Spinal cord (tissue), 10 donors: ENCODE measurements at places on chromosomes 1 and 21.

DNA sequence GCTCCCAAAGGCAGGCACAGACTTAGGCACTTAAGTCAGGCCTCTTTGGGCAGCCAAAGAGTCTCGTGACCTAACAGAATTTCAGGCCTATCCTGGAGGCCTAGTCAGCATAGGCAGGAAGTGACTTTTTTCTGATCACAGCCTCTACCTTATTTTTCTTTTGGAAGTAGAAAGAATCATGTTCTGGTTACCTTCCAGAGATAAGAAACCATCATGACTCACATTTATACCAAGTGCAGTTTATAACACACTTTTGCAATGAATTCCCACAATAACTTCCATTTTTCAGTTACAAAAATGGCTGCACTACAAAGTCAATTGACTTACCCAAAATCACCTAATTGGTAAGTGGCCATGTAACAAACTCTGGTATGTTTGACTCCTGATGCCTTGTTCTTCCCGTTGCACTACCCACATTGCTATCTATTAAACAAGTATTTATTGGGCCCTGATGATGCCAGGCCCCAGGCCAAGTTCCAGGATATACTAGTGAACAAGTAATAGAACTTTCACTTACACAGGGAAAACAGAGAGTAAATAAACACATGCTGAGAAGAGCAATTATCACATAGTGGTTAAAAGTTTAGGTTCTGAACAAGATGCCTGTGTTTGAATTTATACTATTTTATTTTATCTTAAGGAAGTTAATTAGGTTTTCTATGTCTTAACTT, 74.3 kb downstream of the SH3GLB1 start:
- no peaks in the 10 kb centered on the region for H3K4me1 ChIP-seq
- no peaks in the 10 kb centered on the region for H3K36me3 ChIP-seq
- H3K27me3 ChIP-seq = no peaks in the 10 kb centered on the region
- no peak for DNase-seq
- no peak overlapping the region for H3K4me3 ChIP-seq

DNA sequence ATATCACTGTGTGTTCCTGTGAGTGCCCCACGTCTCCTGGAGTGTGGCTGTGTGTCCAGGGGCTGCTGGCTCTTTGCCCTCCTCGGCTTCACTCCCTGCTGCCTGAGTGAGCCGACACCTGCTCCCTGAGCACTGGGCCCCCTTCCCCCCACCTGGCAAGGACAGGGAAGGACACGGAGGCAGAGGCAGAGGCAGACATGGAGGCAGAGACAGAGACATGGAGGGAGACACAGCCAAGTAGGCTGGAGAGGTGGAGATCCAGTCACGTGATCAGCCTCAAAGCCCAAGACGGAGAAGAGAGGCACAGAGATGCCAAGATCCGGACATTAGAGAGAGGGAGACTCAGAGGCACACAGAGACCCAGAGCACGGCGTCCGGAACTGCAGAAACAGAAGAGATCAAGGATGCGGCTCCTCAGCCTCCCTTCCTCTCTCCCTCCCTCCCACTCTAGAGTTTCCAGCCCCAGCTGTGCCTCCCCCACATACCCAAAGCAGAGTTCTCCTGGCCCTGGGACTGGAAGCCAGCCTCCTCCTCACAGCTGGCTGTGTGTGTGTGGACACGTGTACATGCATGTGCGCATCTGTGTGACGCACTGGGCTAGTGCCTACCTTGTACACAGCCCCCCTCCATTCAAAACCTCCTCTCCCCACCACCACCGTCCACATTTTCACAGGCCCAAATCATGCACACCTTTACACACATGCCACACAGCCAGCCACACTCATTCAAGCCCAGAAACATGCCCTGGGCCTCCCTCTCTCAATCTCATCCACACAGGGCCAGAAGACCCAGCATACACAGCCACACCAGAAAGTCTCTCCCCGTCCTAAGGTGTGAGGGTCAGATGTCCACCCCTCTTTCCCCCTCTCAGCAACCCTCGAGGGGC, 39.1 kb upstream of the WASF2 start:
- peak overlapping the region; percentile 35 for H3K4me3 ChIP-seq
- H3K27ac ChIP-seq = peak overlapping the region; percentile 92
- no peaks in the 10 kb centered on the region for H3K27me3 ChIP-seq
- H3K4me1 ChIP-seq = peaks cover 55% of the 10 kb centered on the region
- H3K36me3 ChIP-seq = peaks cover 30% of the 10 kb centered on the region

DNA sequence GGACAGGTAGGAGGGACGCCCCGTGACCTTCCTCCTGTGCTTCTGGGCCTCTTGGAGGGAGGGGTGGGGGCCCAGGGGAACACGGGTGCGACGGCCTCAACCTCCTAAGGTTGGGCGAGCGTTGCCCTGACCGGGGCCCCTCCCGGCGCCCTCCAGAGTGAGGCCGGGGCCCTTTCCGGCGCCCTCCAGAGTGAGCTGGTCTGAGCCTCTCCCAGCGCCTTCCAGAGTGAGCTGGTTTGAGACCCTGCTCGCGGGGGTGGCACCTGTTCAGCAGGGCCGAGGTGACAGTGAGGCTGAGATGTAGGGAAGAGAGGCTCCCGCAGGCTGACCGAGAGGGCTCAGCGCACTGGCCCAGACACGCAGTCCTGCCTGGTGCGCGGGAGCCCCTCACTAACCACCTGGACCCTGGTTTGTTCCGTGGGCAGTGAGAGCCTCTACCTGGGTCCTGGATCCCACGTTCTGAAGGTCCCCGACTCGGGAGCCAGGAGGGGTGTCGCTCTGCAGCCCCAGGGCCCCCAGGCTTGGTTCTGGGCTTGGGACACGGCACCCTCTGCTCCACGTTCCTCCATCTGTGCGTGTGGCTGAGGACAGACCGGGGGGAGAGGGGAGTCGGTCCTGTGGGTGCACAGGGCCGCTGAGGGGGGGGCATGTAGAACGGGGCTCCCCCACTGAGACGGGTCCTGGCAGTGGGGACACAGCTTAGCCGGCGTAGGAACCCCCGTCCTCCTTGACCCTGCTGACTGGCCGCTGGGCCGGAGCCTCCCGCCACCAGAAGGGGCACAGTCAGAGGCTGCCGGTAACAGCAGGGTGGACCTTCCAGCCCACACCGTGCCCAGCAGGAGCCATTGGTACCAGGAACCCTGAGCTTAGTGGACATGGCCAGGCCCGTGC, 1.4 kb downstream of the COL6A1 start:
- H3K36me3 ChIP-seq = peaks cover 49% of the 10 kb centered on the region
- H3K4me1 ChIP-seq = peaks cover 33% of the 10 kb centered on the region
- H3K27ac ChIP-seq = no peak overlapping the region
- peak overlapping the region; percentile 63 for H3K4me3 ChIP-seq
- no peak for DNase-seq

DNA sequence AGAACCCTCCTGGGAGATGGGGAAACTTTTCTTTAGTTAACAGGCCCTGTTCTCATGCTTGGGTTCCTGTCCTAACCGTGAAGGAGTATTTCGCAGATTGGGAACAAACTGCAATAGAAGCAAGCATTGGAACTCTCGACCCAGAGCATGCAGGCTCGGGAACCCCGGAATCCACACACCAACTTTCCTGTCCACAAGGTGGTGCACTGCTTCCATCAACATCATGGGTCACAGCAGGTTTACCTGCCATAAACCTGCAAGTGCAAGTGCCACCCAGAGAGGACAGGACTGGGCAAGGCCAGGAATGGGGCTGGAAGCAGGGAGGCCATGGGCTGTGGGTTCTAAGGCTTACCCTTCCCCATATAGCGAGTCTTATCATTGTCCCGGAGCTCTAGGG, 6.9 kb downstream of the ENO1 start:
- H3K4me1 ChIP-seq = peaks cover 15% of the 10 kb centered on the region
- no peak overlapping the region for H3K4me3 ChIP-seq
- no peak for DNase-seq
- no peak overlapping the region for H3K27ac ChIP-seq
- H3K27me3 ChIP-seq = no peaks in the 10 kb centered on the region

- H3K27me3 ChIP-seq = no peaks in the 10 kb centered on the region
- DNase-seq = no peak
- H3K27ac ChIP-seq = no peak overlapping the region
- peaks cover 34% of the 10 kb centered on the region for H3K36me3 ChIP-seq
- H3K4me1 ChIP-seq = peaks cover 16% of the 10 kb centered on the region
Measured at GRCh38 chr1:225855503-225856300, 26.5 kb downstream of the TMEM63A start.

DNA sequence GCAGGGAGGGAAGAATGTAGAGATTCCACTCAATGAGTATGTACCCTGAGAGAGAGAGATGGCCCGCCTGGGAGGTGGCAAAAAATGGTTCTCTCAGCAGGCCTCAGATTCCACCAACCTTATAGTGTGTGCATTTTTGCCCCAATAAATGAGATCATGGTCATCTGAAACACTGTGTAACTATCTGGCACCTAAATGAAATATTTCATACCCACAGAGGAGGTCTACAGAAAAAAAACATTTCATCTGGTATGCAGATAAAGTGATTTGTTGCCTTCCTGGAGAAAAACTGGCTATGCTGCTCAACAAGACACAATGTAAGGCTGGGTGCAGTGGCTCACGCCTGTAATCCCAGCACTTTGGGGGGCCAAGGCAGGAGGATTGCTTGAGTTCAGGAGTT, 4.9 kb downstream of the TMCO2 start:
- H3K27ac ChIP-seq = no peak overlapping the region
- no peak for DNase-seq
- no peaks in the 10 kb centered on the region for H3K27me3 ChIP-seq
- H3K4me1 ChIP-seq = no peaks in the 10 kb centered on the region
- no peak overlapping the region for H3K4me3 ChIP-seq

DNA sequence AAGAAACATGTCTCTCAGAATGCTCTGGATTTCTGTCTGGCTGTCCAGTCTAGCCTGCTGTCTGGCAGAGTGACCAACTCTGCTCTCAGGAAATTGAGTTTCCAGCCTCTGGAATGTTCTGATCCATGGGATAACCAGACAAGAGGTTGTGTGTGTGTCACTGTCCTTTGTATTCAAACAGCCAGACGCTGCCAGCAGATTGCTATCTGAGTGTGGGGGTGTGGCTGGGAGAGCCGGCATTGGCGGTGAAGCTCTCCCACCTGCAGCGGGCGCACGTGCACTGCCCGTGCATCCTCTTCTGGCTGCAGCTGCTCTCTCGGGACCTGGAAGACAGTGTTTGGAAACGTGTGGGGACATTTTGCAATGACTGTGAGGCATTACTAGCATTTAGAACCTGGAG, 26.1 kb downstream of the PKP1 start:
- H3K4me1 ChIP-seq = peaks cover 25% of the 10 kb centered on the region
- peak; percentile 60 for DNase-seq
- no peaks in the 10 kb centered on the region for H3K36me3 ChIP-seq
- H3K4me3 ChIP-seq = no peak overlapping the region
- no peak overlapping the region for H3K27ac ChIP-seq

GRCh38 chr1:181504399-181504842, 21.1 kb downstream of the CACNA1E start:
- peaks cover 7% of the 10 kb centered on the region for H3K4me1 ChIP-seq
- peaks cover 20% of the 10 kb centered on the region for H3K36me3 ChIP-seq
- H3K27ac ChIP-seq = no peak overlapping the region
- H3K4me3 ChIP-seq = no peak overlapping the region

GRCh38 chr1:220921971-220922635, 42.9 kb downstream of the HLX start:
- no peak for DNase-seq
- no peaks in the 10 kb centered on the region for H3K4me1 ChIP-seq
- no peaks in the 10 kb centered on the region for H3K36me3 ChIP-seq
- no peaks in the 10 kb centered on the region for H3K27me3 ChIP-seq
- no peak overlapping the region for H3K4me3 ChIP-seq
- no peak overlapping the region for H3K27ac ChIP-seq

GRCh38 chr1:158638146-158638545, 33.1 kb downstream of the OR10Z1 start:
- no peak overlapping the region for H3K27ac ChIP-seq
- H3K4me3 ChIP-seq = no peak overlapping the region
- no peaks in the 10 kb centered on the region for H3K4me1 ChIP-seq
- H3K27me3 ChIP-seq = no peaks in the 10 kb centered on the region

GRCh38 chr1:176136891-176137290, 70.2 kb downstream of the COP1 start:
- H3K27ac ChIP-seq = no peak overlapping the region
- H3K4me1 ChIP-seq = no peaks in the 10 kb centered on the region
- DNase-seq = no peak
- no peaks in the 10 kb centered on the region for H3K27me3 ChIP-seq
